ENCODE measurements at places on chromosomes 7 and 10.

DNA sequence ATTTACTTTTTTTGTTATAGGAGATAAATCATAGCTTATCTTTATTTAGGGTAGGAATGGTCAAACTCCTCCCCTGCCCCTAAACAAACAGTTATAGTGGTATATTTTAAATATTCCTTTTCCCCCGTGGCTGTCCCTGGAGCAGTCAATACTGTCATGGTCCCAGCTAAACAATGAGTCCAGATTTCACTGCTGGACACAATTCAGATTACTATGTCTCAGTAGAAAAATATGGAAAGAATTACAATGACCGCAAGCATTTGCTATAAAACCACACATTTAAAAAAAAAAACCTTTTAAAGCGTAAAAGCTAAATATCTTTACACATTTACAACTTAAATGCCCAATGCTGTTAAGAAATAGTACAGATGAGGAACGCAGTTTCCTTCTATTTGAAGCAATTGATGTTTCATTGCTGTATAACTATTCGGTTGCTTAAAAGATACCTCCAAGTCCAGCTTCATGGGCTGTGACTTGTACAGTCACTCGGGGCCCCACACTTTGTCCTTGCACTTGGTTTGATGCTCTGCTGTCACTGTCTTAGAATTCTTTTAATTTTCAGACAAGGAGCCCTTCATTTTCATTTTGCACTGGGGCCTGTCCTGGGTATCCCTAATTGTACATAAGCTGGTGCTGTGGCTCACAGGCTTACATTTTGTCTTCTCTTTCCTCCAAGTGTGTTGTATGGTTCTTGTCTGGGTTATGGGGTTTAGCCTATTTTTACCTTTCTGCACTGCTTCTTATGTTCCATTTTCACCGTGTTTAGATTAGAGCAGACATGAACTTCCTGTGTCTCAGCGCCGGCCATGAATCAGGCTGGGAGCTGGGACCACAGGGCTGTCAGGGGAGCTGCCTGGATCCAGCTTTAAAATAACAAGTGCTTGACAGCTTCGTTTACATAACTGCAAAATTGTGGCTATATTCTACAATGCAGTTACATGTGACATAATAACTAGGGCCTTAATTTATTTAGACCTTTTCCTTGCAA is 530.2 kb upstream of the FZD8 start:
- DNase-seq, result no peak

- DNase-seq, result no peak
These were observed 201.7 kb upstream of the PTN start for GRCh38 chr7:137545059-137545716.

DNA sequence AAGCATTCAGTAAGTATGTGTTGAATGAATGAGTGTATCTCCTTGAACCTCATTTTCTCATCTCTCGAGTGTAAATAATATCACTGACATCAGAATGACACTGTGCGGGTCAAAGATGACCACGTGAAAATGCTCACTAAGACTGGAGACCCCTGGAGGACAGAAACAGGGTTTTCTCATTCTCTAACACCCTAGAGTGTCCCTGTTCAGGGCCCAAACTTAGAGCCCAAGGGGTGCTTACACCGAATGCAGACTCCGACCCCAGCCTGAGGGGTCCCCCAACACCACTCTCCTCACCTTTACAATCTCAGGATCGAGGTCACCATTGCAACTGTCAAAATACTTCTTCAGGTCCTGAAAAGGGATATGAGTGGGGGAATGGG is 1.4 kb downstream of the CDK5 start:
- no peak for DNase-seq

DNA sequence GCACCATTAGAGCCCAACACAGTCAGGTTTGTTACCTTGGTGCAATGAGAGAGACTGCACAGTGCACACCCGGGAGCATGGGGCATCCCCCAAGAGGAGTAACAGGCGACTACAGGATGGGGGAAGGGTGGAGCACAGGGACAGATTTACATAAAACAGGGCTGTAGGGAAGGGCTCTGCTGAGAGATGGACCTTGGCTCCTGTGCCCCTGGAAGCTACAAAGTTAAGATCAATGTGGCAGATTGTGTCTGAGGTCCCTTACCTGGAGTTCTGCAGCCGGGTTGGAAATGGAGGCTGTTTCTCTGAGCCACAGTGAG is 13.7 kb upstream of the SLC18A3 start:
- DNase-seq, result no peak

- DNase-seq, result no peak
These were observed 25.9 kb downstream of the LMOD2 start for GRCh38 chr7:123681561-123681960.

DNA sequence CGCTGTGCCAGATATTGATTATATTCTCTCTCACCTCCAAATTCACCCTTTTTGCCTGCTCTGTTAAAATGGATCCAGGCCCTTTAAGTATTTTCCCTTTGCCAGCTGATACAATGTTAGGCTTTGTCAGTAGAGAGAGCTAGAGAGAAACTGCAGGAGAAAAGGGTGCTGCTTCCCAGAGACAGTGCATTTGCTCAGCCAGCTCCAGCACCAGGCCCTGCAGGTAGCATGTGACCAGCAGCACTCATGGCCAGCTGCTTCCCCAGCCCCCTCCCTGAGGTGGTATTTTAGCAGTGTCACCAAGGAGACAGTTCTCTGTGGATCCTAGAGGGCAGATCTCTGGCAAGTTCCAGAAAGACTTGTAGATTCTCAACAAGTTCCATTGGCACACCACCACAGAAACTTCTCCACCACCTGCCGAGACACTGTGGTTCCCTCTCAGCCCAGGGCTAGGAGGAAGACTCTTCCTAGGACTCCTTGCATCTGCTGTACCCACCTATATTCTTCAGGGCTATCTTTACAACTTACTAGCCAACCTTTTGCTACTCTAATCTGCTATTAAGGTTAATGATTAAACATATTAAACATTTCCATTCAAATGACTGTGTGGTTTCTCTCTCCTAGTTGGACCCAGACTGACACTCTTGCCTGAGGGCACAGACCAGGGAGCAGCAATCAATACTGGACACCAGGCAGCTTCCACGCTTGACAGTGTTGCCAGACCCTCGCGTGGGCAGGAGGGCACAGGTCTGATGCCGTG is 35.6 kb upstream of the ADAM12 start:
- no peak for DNase-seq

DNA sequence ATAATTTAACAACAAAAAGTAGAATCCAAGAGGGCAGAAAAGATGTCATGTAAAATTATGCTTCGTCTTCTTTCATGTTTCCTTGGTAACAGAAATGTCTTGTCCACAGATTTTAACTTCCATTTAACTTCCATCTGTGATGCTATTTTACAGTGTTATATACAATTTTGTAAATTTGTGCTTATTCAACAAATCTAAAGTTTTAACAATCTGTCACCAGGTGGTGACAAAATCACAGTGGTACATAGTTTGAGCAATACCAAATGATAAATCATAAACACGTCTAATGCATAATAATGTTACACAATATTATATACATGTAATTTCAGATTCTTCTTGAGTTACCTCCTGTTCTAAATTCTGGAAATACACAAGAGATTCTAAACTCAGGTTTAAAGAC is 784.4 kb upstream of the CELF2 start:
- no peak for DNase-seq

GRCh38 chr10:95438781-95439180 is 122.4 kb downstream of the SORBS1 start:
- no peak for DNase-seq

- DNase-seq, result no peak
These were observed 111.6 kb downstream of the CHCHD3 start for GRCh38 chr7:132970257-132970656.

- no peak for DNase-seq
These were observed 82.6 kb upstream of the ELMO1 start for GRCh38 chr7:37531225-37531624.

- DNase-seq, result no peak
These were observed 71.3 kb upstream of the CPXM2 start for GRCh38 chr10:123962756-123963530.

DNA sequence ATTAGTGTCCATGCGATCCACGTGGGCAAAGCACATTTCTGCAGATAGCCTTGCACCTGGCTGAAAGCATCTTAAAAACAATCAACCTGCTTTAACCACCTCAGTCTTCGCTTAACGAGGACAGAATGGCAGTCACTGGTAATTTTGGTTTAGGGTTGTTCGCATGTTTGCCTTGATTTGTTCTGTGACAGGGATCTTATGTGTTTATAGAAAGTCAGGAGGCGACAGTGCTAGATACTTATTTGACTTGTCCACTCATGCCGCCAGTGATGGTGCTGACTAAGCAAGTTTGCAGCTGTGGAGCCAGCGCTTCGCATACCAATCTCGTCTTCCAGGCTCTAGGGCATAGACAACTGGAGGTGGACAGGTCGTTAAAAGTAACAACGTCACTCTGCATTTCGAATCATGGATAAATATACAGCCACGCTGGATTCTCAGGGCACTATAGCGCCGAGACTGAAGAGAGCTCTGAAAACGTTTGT is 1.2 kb upstream of the TMEM243 start:
- peak; percentile 72 for DNase-seq

DNA sequence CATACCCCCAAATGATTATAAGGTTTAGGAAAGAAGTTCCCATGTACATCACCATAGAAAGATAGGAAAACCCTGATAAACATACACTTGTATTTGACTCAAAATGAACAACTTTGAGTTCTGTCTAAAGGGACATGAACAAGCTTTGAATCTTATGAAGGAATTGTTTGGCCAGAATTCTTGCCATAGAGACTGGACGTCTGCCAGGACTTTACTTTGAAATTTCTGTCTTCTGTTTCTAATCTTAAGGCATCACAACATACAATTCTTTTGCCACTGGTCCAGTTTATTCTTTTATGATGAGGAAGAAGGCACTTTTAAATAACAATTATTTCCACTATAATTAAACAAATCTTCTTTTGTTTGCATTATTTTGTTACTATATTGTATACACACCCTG is 26.2 kb upstream of the CYP26C1 start:
- no peak for DNase-seq

DNA sequence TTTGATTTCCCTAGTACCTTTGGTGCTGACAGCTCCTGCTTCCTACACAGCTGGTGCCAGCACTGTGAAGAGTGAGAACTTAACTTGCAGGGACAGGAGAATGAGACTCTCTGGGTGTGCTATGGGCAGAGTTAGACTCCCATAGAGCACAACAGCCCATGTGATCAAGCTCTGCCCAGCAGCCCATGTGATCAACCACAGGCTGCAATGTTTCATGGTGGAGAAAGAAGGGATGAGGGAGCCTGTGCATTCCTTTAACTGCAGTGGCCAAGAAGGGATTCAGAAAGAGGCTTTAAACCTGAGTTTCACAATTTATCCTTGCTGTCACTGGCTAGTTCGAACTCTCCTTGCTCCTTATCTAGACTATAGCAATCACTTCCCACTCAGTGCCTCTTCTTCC is 10.0 kb upstream of the MEST start:
- DNase-seq, result no peak

- DNase-seq, result no peak
These were observed 29.5 kb downstream of the BMPR1A start for GRCh38 chr10:86785968-86786367.

- peak; percentile 82 for DNase-seq
These were observed 47.8 kb downstream of the CPEB3 start for GRCh38 chr10:92242910-92243671.

- no peak for DNase-seq
These were observed 41.5 kb upstream of the GARS1 start for GRCh38 chr7:30553141-30553540.

DNA sequence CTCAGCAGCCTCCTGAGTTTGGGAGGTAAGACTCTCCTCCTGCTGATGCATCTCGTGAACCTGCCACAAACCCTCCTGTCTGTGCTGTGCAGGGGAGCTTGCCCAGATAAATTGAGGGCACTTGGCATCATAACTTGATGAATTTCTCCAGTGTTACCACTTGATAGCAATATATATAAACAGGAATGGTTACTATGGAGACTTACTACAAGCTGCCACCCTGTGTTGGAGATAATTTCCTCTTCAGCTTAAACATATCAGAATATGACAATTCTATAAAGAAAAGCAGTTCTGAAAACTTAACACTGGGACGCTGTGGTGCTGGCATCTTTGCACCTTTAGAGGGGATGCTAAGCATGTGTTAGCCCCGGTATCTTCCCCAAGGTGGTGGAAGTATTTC is 14.9 kb downstream of the PFKFB3 start:
- no peak for DNase-seq

DNA sequence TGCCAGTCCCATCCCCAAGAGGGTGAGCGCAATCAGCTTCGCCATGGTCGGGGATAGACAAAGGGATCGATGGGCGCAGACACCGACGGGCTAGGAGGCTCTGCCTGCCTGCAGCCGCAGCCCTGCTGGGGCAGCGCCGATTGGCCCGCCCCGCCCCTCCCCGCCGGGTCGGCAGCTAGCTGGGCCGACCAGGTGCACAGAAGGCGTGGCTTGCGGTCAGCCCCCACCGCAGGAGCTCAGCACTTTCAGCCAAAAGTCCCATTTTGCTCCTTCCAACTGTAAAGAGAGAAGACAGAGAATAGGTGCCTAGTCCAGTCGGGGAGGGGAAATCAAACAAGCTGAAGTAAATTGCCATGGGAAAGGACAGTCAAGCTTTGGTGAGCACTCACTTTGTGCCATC is at the start of gene PON1:
Gene PON1, minus strand, starts transcription at position 102 of the 400 bp plus-strand sequence. Its CDS starts 57 bp downstream, at position 45.
- no peak for DNase-seq

- no peak for DNase-seq
These were observed 29.3 kb upstream of the CROT start for GRCh38 chr7:87316097-87316700.

DNA sequence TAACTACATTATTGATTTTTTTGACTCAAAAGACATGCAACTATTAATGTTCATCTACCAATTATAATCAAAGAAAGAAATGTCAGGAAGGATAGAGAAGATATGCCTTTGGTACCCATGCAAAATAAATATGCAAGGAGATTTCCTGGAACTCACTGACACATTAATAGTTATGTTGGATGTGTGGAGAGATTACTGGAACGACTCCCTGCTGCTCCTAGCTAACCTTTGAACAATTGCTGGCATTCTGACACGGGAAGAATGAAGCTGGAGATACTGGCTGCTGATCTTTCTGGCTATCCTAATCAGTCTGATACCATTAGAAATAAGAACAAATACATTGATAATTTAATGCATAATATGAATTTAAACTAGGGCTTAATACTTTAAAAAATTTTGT is 507.9 kb upstream of the NRG3 start:
- DNase-seq, result no peak

DNA sequence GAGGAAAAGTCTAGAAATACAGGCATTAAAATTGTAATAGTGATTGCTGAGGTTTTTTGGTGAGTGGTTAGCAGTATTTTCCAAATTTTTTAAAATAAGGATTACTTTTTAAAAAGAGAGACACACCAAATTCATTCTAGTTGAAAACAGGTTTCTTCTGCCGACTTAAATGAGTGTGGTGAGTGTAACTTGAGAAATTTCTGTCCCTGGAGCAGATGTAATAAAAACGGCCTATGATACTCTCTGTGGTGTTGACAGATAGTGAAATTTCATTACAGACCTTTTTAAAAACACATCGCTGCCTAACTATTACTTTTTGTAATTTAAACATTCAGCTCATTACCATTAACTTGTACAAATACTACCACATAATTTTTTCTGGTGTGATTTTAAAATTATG is 90.1 kb downstream of the CYP51A1 start:
- no peak for DNase-seq

- peak; percentile 75 for DNase-seq
These were observed 22.4 kb downstream of the ADAP1 start for GRCh38 chr7:931871-932650.

- DNase-seq, result no peak
These were observed 195.7 kb downstream of the CACNA2D1 start for GRCh38 chr7:82247814-82248433.
